Renal pelvis (tissue), 12 donors: ENCODE measurements at places on chromosomes 12 and 14. TPM values are rescaled to one million over a fixed set of nuclear protein-coding genes. Genes with fewer than 3 reads are reported as not detected.

Gene CMA1
- polyA plus RNA-seq: 0.56 TPM

Gene RND1
- polyA plus RNA-seq: 3.0 TPM

Gene SOAT2
- polyA plus RNA-seq: 3.0 TPM

Gene KITLG
- polyA plus RNA-seq: 27.5 TPM

Gene NID2
- 102 TPM for polyA plus RNA-seq

Gene SNAPC1
- polyA plus RNA-seq: 12.1 TPM

Gene OTUB2
- 4.7 TPM for polyA plus RNA-seq

Gene CAPZA3
- 0.55 TPM for polyA plus RNA-seq

Gene KANSL2
- polyA plus RNA-seq: 51.7 TPM

Gene PRKAB1
- 63.8 TPM for polyA plus RNA-seq

Gene PLEKHG7
- polyA plus RNA-seq: 0.60 TPM

Gene LRRC23
- polyA plus RNA-seq: 20.5 TPM

Gene VEZT
- 74.6 TPM for polyA plus RNA-seq

Gene PLA2G1B
- 0.41 TPM for polyA plus RNA-seq

Gene TMPRSS12
- 0.10 TPM for polyA plus RNA-seq

Gene GTF2A1
- polyA plus RNA-seq: 39.3 TPM

Gene SERPINA6
- polyA plus RNA-seq: 7.2 TPM

Gene BMAL2
- 7.1 TPM for polyA plus RNA-seq

Gene CD163
- polyA plus RNA-seq: 12.6 TPM

Gene IGFBP6
- 10.4 TPM for polyA plus RNA-seq

Gene EPYC
- polyA plus RNA-seq: not detected

Gene ZNF84
- polyA plus RNA-seq: 78.5 TPM

Gene RAPGEF3
- polyA plus RNA-seq: 68.6 TPM

Gene MANSC4
- 0.51 TPM for polyA plus RNA-seq
